ENCODE measurements at places on chromosomes 4 and X. TPM values are rescaled to one million over a fixed set of nuclear protein-coding genes. Genes with fewer than 3 reads are reported as not detected.
A peak's percentile ranks its signal among the peaks of the same experiment; 100 is the strongest.

GRCh38 chr4:155237567-155237966 is 29.1 kb downstream of the NPY2R start:
- DNase-seq: no peak

DNA sequence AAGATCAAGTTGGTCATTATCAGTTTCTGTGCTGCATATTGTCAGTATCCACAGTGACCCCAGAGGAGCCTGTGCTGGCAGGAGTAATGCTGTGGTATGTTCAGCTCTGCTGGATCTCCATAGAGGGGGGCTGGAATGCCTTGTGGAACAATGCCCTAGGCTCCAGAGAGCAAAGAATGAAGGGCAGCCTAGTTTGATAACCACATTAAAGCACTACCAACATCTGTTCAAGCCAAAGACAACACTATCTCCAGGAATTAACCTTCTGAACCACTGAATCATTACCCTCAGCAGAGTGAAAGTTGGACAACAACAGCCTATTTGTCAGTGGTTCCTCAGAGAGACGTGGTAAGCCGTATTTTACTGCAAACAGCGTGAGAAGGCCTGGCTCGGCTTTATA is 192.3 kb upstream of the CXorf66 start:
- no peak for DNase-seq

- DNase-seq: peak; percentile 41
Measured at GRCh38 chr4:143514497-143514896, 995 bp downstream of the SMARCA5 start.

DNA sequence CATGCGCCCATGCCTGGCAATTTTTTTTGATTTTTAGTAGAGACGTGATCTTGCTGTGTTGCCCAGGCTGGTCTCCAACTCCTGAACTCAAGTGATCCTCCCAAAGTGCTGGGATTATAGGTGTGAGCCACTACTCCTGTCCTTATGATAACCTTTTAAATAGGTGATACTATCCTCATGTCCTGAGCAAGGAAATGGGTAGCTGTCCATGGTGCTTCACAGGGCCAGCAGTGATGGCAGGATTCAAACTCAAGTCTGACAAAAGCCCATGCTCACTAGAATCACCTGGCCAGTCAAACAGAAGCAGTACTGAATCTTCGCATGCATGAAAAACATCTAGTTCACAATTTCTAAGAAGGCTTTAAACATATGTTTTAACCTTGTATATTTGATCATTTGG is 235.1 kb downstream of the NR3C2 start:
- no peak for DNase-seq

The FGD1 gene
- total RNA-seq: 2.4 TPM

The TLR3 gene
- 0.20 TPM for total RNA-seq

The UTP3 gene
- total RNA-seq: 23.1 TPM

The CXorf49 gene
- not detected for total RNA-seq

The FAT1 gene
- total RNA-seq: 407 TPM

DNA sequence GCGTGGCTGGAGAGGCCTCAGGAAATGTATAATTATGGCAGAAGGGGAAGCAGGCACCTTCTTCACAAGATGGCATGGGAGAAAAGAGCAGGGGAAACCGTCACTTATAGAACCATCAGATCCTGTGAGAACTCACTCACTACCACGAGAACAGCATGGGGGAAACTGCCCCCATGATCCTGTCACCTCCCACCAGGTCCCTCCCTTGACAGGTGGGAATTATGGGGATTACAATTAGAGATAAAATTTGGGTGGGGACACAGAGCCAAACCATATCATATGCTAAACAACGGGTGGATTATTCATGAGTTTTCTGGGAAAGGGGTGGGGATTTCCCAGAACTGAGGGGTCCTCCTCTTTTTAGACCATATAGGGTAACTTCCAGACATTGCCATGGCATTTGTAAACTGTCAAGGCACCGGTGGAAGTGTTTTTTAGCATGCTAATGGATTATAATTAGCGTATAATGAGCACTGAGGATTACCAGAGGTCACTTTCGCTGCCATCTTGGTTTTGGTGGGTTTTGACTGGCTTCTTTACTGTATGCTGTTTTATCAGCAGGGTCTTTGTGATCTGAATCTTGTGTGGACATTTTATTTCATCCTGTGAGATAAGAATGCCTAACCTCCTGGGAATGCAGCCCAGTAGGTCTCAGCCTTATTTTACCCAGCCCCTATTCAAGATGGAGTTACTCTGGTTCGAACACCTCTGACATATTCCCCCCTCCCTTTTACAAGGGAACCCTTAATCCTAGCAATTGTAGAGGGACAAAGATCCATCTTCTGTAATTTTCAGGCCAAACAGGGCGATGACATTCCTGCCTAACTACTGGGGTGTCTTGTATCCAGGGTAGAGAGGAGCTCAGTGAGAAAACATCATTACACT is 27.6 kb upstream of the ZNF81 start:
- DNase-seq: no peak

DNA sequence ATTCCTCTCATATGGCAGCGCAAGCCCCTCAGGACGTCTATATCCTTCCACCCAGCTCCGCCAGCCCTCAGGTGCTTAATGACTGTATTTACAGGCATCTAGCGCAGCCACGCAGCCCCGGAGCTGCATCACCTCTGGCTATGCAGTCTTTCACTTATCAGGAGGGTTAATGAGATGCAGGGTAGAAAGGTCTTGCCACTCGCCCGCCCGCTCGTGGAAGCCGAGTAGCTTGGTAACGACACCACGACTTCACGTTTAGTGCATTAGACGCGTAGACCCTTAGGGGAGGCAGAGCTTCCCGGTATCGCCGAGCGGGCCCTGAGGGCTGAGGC is 1.5 kb upstream of the SLC16A2 start:
- no peak for DNase-seq

- DNase-seq: peak; percentile 20
Measured at GRCh38 chr4:94531991-94532789, 80.4 kb downstream of the PDLIM5 start.

The SEPTIN6 gene
- 88.2 TPM for total RNA-seq

- DNase-seq: no peak
Measured at GRCh38 chr4:37797374-37797773, 29.1 kb upstream of the PGM2 start.

DNA sequence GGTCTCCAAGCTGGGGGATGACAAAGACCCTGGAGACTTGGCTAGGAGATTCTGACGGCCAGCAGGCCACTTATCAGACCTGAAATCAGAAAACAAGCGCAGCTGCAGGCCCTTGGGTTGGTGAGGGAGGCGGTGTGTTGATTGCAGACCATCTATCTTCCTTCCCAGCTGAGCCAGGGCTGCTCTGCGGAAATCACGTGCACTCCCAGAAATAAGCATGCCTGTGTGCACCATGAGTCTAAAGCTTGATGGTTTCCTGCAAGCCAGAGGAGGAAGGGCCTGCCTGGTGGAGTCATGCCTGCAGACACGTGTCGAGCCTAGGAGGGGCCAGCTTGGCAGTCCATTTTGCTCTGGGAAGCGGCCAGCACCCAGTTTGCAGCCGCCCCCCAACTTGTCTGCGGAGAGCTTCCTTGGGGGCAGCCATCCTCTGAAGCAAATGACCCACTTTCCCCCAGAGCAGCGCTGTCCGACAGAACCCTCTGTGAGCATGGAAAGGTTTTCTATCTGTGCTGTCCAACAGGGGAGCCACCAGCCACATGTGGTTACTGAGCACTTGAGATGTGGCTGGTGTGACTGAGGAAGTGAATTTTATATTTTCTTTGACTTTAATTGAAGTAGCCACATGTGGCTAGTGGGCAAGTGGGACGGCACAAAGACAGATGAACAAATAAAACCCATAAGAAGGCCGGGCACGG is 175.7 kb upstream of the BCOR start:
- DNase-seq: no peak

DNA sequence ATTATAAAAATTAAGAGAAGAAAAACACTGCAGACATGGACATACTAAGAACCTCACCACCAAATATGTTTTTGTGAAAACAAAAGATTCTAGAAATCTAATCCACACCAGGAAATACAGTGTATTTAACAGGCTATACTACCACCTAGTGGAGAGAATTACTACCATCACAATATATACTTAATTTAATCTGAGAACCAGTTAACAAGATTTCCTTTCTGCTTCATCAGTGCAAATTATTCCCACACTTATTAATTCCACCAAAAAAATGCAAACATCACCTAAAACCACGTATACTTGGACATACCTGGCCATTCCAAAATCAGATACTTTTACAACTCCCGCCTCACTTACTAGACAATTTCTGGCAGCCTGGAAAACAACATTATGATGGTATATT is 7.0 kb upstream of the TXK start:
- DNase-seq: no peak

DNA sequence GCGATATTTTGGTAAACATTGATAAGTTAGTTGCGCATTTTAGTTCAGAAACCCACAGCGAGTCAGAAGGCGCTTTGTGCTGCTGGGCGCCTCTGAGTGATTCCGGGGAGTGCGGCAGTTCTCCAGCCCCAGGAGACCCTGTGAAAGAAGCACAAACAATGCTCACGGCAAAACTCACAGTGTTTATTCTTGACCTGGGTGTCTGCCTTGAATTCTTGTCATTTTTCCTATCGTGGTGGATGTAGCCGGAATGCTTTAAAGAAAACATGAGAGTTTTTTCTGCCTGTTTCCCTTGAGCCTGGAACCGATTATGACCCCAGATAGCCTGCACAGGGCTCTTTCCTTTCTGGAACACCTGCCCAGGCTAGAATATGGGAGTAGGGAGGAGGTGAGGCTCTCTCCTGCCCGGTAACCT is 6.7 kb downstream of the TBL1X start:
- no peak for DNase-seq

The TRO gene
- 7.9 TPM for total RNA-seq

DNA sequence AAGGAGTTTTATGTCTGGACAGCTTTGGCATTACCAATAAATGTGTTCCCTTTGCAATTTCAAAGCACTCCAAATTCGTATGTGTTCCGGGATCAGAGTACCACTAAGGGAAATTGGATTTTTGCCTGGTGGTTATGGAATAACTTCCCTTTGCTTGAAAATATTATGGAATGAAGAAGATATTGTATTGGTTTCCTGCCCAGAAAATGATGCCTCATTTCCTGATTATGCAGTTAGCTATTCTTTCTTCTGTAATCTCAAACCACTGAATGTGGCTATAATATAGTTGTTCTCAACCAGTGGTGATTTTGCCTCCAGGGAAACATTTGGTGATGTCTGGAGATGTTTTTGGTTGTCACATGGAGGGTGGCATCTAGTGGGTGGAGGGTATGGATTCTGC is 142.9 kb downstream of the PCDH7 start:
- DNase-seq: no peak

DNA sequence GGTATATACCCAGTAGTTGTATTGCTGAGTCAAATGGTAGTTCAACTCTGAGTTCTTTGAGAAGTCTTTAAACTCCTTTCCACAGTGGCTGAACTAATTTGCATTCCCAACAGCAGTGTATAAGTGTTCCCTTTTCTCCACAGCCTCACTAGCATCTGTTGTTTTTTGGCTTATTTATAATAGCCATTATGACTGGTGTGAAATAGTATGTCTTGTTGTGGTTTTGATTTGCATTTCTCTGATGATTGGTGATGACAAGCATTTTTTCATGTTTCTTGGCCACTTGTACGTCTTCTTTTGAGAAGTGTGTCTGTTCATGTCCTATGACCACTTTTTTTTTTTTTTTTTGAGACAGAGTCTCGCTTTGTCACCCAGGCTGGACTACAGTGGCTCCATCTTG is 30.5 kb downstream of the GPR50 start:
- no peak for DNase-seq

GRCh38 chr4:18398661-18399060 is 377.1 kb upstream of the LCORL start:
- DNase-seq: no peak

The RXFP1 gene
- not detected for total RNA-seq

DNA sequence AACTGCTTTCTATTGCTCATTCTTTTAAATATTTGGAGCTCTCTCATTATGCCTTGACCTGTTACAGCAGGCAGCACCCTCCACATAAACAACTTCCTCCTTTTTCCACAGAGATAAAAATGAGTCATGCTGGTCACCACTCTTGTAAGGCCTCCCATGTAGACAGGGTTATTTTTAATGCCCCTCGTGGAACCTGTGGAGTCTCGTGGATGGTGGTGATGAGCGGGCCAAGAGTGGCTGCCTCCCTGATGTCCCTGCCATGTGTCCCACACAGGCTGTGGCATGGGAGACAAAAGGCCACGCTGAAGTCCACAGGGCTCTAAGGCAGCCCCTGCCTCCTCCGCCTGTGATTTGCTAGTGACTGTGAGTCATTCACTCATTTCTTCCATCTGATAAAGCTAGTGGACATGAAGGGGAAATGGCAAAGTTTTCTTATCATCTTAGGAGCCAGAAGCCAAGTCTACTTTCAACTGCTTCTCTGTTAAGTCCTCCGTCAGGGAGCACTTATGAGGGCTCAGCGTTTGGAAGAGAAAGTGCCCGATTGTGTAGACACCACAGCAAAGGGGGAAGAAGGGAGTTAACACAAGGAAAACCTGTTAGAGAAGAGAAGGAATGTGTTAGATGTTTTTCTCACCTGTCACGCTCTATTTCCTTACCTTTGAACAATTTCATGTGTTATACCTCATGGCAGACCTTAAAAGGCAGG is 121.6 kb upstream of the FAT1 start:
- DNase-seq: peak; percentile 25

DNA sequence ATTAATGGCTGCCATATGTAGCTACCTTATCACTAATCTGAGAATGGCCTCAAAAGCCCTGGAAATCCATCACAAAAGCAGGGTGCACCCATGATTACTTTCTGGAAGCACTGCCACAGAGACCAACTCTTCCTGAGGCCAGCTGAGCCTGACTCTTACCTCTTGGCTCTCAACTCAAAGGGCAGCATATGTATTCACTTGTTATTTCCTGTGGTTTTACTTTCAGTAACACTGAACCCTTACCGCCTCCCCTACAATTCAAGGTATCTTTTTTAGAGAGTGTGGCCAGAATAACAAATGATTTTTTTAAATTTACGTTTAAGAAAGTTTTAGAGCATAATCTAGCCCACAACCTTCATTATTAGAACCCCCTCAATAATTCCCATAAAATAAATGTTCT is 434.9 kb downstream of the FSTL5 start:
- no peak for DNase-seq

DNA sequence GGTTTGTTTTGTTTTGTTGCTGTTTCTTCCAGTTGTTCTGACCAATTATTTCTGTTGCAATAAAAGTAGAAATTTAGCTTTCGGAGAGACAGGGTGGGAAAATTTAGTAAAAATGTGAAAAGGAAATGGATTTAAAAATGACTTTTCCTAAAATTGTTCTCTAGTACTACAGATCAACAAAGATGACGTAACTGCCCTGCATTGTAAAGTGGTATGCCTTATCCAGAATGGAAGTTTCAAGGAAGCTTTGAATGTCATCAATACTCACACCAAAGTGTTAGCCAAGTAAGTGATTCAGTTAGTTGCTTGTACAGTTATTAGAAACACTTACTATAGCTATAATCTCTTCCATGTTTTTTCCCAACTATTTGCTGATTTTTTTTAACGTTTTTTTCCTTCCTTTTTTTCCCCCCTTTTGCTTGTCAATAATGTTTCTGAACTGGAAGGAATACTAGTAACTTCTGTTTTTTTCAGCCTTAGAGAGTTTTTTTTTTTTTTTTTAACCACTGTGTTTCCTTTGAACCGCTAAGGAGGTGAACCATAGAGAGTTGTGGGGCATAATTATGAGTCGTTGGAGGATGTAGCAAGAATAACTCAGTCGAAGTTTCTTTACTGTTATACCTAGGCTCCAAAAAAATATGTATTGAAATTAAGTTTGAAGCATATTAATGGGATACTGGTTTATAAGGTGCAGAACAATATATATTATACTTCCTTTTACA is 2.2 kb downstream of the SRP72 start:
- no peak for DNase-seq

Data from transverse colon (tissue), 4 donors.